Activated CD4-positive, alpha-beta memory T cell treated with anti-CD3 and anti-CD28 coated beads, Interleukin-2, amount 10 ng/mL, durations not matched to agents 7 days and 5 days (primary cell): ENCODE measurements at places on chromosomes 12 and 14. TPM values are rescaled to one million over a fixed set of nuclear protein-coding genes. Genes with fewer than 3 reads are reported as not detected.

SYCP3 gene
- total RNA-seq = 0.28 TPM

PPFIA2 gene
- total RNA-seq = not detected

- H3K4me1 ChIP-seq = no peaks in the 10 kb centered on the region
- H3K27me3 ChIP-seq = no peaks in the 10 kb centered on the region
- H3K4me3 ChIP-seq = no peak overlapping the region
Observed at GRCh38 chr14:104366931-104367865, 212.4 kb upstream of the C14orf180 start.

DNA sequence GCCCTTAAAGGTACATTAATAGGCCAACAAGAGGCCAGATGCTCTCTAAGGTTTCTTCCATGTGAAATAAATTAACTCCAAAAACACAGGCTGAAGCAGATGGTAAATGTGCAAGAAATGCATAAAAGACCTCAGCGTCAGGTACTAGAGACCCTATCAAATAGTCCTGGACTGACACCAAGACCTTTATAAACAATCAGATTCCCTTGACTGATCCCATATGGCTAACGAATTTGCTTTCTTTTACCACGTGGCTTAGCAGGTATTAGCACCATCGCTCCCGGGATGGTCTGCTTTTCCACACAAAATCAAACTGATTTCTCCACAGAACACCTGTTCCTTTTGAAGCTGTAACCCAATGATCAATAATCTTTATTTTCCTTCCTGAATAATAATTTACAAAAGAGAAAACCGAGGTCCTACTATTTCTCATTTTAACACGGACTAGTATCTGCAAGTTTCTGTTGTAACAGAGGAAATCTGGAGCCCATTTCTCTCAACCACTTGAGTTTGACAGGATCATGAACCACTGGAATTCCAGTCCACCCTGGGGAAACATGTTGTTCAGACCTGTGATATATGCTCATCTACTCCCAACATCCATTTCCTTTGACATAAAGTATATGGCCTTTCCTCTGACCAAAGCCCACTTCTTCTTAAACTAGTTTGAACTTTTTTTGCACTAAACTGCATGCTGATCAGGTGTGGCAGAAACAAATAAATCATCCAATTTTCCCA is 48.2 kb upstream of the DAAM1 start:
- no peaks in the 10 kb centered on the region for H3K36me3 ChIP-seq
- no peak overlapping the region for H3K4me3 ChIP-seq
- no peak for DNase-seq
- H3K27me3 ChIP-seq = peaks cover 5% of the 10 kb centered on the region
- no peak overlapping the region for H3K27ac ChIP-seq

DNA sequence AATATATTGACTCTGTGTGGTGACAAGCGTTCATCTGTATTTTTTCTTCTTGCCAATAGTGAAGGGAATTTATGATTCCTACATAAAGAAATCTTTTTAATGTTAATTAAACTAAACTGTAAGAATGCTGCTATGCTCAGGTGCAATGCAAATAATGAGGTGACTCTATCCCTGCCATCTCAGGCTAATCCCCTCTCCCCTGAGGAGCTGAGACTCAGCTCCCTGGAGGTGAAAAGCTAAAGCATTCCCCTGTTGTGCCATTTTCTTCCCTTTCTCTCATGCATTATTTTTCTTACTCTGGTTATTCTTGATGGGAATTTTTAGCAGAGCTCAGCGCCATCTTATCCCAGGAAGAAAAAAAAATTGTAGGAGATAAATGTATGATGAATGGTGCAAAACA is 113.9 kb upstream of the FGD4 start:
- no peaks in the 10 kb centered on the region for H3K27me3 ChIP-seq
- no peak for DNase-seq
- no peak overlapping the region for H3K27ac ChIP-seq
- H3K4me3 ChIP-seq = no peak overlapping the region
- no peaks in the 10 kb centered on the region for H3K4me1 ChIP-seq

GRCh38 chr14:79570648-79571047 is 640.7 kb downstream of the DIO2 start:
- no peaks in the 10 kb centered on the region for H3K27me3 ChIP-seq
- H3K36me3 ChIP-seq = no peaks in the 10 kb centered on the region
- H3K4me3 ChIP-seq = no peak overlapping the region
